Dorsolateral prefrontal cortex (tissue), 122 donors: ENCODE measurements at places on chromosomes 6 and 20. TPM values are rescaled to one million over a fixed set of nuclear protein-coding genes. Genes with fewer than 3 reads are reported as not detected.

GRCh38 chr20:39453890-39454289 lies 491.7 kb downstream of the DHX35 start:
- DNase-seq, result no peak

DNA sequence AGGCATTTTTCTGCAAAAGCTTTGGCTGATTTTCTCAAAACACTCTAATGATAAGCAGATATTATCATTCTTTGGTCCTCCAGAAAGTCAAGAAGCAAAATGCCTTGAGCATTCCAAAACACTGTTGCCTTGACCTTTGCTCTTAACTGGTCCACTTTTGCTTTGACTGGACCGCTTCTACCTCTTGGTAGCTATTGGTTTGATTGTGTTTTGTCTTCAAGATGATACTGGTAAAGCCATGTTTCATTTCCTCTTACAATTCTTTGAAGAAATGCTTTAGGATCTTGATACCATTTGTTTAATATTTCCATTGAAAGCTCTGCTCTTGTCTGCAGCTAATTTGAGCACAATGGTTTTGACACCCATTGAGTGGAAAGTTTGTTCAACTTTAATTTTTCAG lies 35.6 kb upstream of the SDHAF4 start:
- no peak for DNase-seq

- DNase-seq, result no peak
Observed at GRCh38 chr6:160249671-160250070, 8.9 kb downstream of the SLC22A2 start.

DNA sequence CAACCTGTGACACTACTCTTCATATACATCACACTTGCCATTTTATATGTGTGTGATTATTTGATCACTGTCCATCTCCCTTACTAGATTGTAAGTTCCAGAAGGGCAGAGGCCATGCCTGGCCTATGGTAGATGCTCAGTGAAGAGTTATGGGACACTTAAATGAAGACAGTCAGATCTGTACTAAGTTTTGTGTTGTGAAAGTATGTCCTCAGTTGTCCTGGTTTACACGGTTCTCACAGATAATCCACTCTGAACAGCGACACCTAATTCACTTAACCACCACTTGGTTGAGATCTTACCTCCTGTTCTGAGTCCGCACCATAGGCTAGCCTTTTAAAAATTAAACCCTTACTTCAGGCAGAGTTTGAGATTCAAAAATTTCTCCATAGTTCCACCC lies 434.1 kb upstream of the SOX4 start:
- DNase-seq, result no peak

DNA sequence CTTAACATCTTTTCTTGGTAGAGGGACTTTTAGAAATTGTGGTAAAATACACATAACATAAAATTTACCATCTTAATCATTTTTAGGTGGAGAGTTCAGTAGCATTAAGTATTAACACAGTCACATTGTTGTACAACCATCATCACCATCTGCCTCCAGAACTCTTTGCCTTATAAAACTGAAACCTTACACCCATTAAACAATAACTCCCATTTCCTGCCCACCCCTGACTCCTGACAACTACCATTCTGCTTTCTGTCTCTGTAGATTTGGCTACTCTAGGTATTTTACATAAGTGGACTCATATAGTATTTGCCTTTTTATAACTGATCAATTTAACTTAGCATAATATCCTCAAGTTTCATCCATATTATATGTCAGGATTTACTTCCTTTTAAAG lies 88.7 kb downstream of the ZHX3 start:
- no peak for DNase-seq

DNA sequence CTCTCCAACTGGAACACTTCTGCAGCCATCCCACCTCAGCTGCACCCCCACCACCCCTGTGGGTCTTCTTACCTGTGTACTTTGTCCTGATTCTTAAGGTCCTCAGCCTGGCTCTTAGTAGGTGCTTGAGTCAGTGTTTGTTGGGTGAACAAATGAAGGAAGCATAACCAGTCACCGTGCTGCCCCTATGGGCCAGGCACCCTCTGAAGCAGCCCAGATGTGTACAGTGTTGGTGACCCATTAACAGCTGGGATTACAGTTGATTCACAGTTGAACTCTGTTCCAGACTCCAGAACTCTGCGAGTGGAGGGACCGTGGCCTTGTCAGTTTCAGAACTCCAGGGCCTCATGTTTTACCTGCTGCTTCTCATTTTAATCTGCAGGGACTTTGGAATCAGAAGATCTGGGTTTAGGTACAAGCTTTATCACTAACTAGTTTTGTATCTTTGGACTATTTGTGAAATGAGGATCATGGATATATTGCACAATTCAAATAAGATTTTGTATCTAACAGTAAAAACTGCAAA lies 203.8 kb downstream of the TMEM242 start:
- DNase-seq, result no peak

GRCh38 chr6:100719883-100720682 lies 161.0 kb downstream of the ASCC3 start:
- DNase-seq, result no peak

DNA sequence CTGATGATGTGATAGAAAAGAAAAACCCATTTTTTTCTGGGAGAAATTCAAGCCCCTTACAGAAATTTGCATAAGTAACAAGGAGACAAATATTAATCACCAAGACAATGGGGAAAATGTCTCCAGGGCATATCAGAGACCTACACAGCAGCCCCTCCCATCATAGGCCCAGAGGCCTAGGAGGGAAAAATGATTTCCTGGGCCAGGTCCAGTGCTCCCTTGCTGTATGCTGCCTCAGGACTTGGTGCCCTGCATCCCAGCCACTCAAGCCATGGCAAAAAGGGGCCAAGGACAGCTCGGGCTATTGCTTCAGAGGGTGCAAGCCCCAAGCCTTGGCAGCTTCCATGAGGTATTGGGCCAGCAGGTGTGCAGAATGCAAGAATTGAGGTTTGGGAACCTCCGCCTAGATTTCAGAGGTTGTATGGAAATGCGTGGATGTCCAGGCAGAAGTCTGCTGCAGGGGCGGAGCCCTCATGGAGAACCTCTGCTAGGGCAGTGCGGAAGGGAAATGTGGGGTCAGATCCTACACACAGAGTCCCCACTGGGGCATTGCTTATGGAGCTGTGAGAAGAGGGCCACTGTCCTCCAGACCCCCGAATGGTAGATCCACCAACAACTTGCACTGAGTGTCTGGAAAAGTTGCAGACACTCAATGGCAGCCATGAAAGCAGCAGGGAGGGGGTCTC lies 7.6 kb upstream of the DBNDD2 start:
- DNase-seq, result no peak

- DNase-seq, result no peak
Observed at GRCh38 chr20:15930311-15931305, 642.6 kb downstream of the KIF16B start.

DNA sequence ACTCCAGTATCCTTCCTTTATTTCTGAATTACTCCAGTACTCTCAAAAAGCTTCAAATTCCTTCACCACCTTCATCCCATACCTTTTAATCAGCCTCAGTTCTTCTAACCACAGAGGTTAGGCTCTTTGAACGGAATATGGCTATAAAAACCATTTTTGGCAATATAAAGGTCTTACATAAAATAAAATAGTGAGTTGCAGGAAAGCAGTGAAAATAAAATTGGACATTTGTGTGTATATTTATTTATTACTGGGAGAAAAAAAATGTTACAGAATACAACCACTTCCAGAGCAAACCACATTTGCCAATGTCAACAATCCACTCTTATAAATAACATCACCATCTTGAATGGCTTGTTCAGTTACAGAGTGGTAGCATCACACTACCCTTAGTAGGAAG lies 7.7 kb downstream of the HDDC2 start:
- DNase-seq, result no peak

GRCh38 chr20:37828684-37829083 lies 74.2 kb upstream of the VSTM2L start:
- no peak for DNase-seq

- DNase-seq, result no peak
Observed at GRCh38 chr6:154933181-154933827, 61.8 kb upstream of the TIAM2 start.

DNA sequence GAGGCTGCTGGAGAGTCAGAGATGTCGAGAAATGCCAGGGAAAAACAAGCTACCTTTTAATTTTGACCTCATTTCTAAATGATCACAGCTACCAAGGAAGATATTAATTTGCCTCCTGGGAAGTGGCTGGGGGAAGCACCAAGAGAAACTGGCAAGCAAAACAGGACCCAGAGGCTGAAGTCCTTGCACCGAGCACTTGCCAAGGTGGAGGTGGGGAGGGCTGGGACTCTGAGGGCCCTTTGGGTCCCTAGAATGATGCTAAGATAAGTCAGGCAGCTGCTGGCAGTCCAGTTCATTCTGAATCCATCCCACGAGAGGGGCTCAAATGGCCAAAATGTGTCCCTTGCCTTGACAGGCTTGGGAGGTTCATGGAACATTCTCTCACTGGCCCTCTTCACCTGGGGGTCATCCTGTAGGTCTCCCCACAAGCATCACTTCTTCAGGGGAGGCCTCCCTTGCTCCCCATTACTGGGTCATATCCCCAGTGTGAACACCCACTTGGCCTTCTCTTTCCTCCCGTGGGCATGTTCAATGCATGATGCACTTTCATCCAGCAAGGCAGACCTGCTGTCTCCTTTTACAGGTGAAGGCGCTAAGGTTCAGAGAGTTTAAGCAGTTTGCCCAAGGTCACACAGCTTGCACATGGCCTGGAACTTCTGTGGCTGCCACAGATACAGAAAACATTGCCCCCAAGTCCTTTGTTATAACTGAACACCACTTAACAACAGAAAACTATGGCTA lies 39.1 kb upstream of the BLCAP start:
- DNase-seq, result no peak

GRCh38 chr6:18162401-18162800 lies 7.2 kb downstream of the KDM1B start:
- no peak for DNase-seq

DNA sequence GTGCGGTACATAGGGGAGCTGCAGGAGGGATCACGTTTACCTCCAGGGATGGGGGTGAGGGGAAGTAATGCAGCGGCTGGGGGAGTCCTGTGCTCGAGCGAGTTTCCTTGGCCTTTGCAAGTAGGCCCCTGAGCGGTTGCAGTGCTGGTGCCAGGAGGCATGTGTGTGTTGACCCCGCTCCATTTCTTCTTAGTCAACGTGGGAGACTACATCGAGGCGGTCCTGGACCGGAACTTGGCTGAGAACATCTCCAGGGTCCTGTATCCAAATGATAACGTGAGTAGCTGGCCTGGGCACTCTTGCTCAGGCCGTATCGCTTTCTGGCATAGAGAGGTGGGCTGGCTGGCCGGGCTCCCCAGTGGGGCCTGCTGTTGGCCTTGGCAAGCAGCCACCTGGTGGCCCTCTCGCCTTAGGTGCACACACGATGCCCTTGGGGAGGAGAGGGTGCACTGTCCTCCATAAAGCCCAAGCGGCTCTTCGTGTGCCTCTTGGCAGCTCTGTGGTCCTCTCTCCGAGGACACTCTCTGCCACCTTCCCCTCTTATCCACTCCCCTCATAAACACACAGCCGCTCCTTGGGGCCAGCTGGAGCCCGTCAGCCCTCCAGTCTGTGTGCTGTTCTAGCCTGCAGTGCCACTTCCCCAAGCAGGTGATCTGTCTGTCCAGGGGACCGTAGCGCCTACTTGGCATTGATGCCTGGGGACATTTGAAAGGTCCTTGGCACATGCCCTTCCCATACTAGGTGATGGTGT lies 29.3 kb downstream of the PYGB start:
- DNase-seq, result peak; percentile 30

DNA sequence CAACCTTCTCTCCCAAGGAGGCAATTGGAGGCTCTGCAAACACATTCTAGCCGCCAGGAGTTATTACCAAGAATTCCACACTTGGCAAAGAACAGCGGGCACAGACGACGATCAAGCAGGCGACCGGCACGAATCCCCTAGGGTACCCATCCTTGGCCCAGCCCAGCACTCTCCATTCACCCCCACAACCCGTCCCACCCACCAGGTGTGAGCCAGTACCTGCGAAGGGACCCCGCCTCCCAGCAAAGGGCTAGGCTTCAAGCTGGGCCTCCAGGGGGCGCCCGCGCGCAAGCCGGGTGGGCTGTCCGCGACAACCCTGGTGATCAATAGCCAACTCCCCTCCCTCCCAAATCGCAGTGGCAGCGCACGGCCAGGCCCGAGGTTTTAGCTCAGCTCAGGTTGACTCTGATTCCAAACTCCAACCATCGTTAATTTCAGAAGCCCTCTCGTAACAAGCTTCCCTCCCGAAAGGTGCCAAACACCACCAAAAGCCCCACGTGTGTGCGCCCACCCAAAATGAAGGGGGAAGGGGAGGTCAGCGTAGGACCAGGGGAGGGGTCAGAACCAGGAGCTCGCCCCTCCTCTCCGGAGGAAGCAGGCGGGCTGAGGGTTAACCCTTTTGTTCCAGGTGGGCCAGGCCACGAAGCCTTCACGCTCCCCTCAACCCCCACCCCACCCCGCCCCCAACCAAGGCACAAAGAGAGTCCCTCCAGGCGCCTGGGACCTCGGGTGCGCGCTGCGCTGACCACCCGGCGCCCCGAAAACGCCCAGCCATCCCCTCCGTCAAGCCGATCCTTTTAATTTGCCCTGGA lies 2.1 kb downstream of the SALL4 start:
- DNase-seq, result peak; percentile 45

GRCh38 chr20:15482525-15482924 lies 1090.7 kb downstream of the KIF16B start:
- DNase-seq, result no peak

DNA sequence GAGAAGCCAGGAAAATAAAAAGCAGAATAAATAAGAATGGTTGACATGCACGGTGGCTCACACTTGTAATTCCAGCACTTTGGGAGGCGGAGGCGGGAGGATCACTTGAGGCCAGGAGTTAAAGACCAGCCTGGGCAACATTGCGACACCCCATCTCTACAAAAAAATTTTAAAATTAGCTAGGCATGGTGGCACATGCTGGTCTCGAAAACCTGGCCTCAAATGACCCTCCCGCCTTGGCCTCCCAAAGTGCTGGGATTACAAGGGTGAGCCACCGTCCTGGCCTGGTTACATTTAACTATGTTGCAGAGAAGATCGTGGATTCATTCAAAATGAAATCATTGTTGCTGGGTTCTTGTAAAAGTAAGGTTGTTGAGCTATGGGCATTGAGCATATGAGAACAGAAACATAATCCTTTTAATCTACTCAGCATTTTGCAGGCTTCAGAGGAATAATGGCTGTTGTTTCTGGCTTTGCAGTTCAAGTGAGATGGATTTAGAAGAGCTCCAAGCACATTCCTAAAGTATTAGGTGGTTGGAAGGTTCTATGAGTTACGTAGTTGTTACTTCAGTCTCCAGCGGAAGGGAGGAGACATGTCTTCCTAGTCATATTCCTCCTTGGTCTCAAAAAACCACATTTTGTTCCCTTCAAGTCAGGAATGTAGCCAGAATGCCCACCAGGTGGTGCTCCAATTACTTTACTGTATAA lies 45.6 kb upstream of the RAB23 start:
- no peak for DNase-seq

MYLK4 gene
- total RNA-seq, result 1.7 TPM

GHRH gene
- not detected for total RNA-seq

ELOVL4 gene
- 31.8 TPM for total RNA-seq

KIF13A gene
- 57.7 TPM for total RNA-seq

VEGFA gene
- 20.5 TPM for total RNA-seq

MOG gene
- total RNA-seq, result 56.4 TPM

GPX5 gene
- total RNA-seq, result not detected
